ENCODE measurements at places on chromosomes 5 and 9.

DNA sequence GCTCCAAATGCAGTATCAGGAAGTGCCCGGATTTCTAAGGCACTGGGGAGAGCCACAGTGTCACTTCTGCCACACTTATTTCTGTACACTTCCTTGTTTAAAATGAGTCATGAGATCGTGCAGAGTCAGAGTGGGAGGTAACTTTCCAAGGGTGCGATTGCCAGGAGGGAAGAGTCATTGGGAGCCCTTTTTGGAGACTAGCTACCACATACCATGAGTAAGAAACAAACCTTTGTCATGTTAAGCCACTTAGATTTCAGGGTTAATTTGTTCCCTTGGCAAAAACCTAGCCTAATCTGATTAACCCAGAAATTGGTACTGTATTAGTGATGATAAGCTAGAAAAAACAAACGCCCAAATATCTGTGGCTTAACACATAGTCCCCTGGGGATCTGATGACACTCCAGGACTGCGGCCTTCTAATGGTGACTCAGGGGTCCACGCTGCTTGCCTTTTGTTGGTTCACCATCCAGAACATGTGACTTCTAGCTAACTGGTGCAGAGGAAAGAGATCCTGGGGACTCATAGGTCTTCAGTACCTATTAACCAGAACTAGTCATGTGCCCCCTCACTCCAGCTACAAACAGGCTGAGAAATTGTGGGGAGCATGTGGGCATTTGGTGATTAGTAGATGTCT, 48.6 kb upstream of the TLE1 start:
- DNase-seq = no peak

- DNase-seq = no peak
These were observed 2.8 kb upstream of the PRLR start for GRCh38 chr5:35233121-35233520.

DNA sequence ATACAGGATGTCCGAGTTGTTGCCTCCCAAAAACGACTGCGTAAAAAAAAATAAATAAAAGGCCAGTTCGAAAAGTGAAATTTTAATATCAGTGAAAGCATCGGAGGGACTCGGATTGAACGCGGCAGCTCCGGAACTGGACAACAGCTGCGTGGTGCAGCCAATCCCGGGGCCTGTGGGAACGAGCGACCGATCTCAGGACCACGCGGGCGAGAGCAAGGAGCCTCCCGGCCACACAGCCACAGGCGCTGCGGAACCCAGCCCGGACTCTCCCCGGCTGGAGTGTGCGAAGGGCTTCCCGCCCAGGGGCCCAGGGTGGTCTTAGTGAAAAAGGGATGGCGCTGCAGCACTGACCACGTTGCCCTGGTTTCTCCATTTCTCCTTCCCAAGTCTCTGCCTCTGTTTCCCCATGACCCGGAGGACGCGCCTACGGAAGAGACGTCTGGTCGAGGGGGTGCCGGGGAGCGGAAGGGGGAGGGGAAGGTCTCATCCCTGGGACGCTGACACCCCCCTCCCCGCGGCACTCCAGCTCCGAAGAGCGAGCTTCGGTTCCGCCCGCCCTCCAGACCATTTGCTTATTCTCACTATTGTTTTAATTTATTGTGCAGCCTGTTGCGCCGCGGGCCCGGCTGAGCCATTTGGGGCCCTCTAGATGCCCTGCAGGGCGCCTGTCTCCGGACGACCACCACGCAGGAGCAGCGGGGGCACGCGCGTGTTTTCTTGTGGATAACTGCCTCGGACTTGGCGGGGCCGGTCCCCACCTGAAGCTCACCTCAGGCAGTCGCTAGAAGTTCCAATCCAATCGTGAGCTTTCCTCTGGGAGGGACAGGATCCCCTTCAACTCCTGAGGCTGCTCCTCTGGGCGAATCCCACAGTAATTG, 303.0 kb downstream of the PARP8 start:
- no peak for DNase-seq

DNA sequence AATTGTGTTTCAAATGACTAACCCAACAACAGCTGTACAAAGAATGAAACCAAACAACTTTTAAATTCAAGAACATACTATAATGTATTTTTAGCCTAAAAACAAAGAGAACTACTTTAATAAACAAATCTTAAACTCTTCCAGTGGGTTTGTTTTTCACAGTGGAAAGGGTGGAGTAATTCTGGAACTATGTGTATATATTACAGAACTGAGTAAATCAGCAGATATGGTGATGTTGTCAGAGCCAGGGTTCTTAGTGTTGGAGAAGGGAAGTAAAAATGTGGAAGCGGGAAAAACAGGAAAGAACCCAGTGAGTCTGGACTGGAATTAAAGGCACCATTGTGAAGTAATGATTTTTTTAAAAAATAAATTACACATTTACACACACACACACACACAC, 144.9 kb downstream of the CDK5RAP2 start:
- DNase-seq = no peak

Data from NCI-H446 (cell line).